H9 (cell line): ENCODE measurements at places on chromosomes 2 and 18. TPM values are rescaled to one million over a fixed set of nuclear protein-coding genes. Genes with fewer than 3 reads are reported as not detected.

ST8SIA5 gene
- total RNA-seq, result 0.63 and 0.75 TPM in 2 replicates

STK17B gene
- total RNA-seq, result 6.1 and 6.3 TPM in 2 replicates

TUBB8B gene
- 0.72 and 1.0 TPM in 2 replicates for total RNA-seq

ANKRD30B gene
- not detected in 2 replicates for total RNA-seq

TRIM54 gene
- 4.6 and 5.0 TPM in 2 replicates for total RNA-seq

AGXT gene
- total RNA-seq, result not detected in 2 replicates

CKAP2L gene
- total RNA-seq, result 18.8 and 23.3 TPM in 2 replicates

REG1B gene
- total RNA-seq, result not detected in 2 replicates

FZD7 gene
- total RNA-seq, result 302 and 309 TPM in 2 replicates

TMEM169 gene
- total RNA-seq, result 0.97 and 1.0 TPM in 2 replicates

SKA1 gene
- 20.2 and 20.6 TPM in 2 replicates for total RNA-seq

TWIST2 gene
- 0.22 and 0.33 TPM in 2 replicates for total RNA-seq

PAX8 gene
- not detected in 2 replicates for total RNA-seq

VAMP8 gene
- 33.4 and 34.3 TPM in 2 replicates for total RNA-seq

COL4A3 gene
- 0.15 and 0.64 TPM in 2 replicates for total RNA-seq

NPAS2 gene
- total RNA-seq, result 1.1 and 1.3 TPM in 2 replicates

ZNF532 gene
- total RNA-seq, result 254 and 258 TPM in 2 replicates

TOGARAM2 gene
- total RNA-seq, result 0.18 and 0.83 TPM in 2 replicates

MEP1B gene
- total RNA-seq, result not detected in 2 replicates

LHCGR gene
- total RNA-seq, result 0.33 and 0.44 TPM in 2 replicates

LYPD1 gene
- total RNA-seq, result 10.6 and 11.2 TPM in 2 replicates

PLA2R1 gene
- total RNA-seq, result 0.70 and 0.83 TPM in 2 replicates

DES gene
- total RNA-seq, result 3.0 and 4.6 TPM in 2 replicates

PARD6G gene
- total RNA-seq, result 11.2 and 12.0 TPM in 2 replicates
